Breast epithelium (tissue), 4 donors: ENCODE measurements at places on chromosomes 7 and 10. TPM values are rescaled to one million over a fixed set of nuclear protein-coding genes. Genes with fewer than 3 reads are reported as not detected.

FFAR4 gene
- total RNA-seq, result 0.33 TPM

NEUROD6 gene
- not detected for total RNA-seq

MAT1A gene
- not detected for total RNA-seq

DNA sequence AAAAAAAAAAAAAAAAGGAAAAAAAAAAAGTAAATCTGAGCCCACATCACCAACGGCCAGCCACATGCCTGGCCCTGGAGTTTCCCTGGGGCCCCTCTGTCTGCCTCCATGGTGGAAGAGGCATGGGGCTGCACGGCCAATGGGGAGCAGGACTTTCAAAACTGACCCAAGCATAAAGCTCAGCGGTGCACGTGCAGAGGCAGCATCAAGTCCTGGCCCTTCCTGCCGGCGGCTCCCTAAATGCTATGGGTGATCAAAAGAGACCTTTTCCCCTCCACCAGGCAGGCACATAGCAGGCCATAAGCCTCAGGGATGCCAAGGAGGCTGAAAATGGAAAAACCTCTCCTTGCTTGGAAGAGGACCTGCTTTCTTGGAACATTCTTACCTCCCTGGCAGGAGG is 94.3 kb downstream of the OAT start:
- DNase-seq, result no peak

DNA sequence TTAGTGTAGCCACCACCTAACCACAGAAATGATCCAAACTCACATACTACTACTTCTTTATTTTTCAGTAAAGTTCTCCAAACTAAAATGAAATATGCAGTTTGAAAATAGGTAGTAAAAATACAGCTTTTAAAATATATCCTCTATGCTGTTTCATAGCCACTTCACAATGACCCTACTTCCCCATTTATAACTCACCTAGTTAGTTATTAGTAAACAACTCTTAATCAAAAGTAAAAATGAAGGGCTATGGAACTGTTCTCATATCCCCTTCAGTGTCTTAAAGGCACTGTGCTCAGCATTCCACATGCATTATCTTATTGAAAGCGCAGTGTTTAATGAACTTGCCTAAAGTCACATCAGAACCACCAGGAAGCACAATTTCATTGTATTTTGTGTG is 43.5 kb downstream of the KMT2C start:
- no peak for DNase-seq

DNA sequence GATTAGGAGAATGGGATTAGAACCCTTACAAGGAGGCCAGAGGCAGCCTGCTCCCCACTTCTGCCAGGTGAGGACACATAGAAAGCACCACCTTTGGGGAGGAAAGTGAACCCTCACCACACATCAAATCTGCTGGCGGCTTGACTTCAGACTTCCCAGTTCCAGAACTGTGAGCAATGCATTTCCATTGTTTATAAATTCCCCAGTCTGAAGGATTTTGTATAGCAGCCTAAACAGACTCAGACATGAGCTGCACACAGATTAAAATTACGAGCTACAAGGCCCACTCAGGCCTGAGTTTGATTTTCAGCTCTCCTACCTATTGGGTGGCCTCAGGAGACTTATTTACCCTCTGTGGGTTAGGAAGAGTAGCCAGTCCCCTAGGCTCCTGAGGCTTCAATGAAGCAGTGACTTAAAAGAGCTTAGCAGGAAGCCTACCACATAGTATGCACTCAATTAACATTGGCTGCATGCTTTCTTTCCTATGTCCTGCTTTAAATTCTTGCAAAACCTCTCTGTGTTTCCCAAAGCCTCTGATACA is 350.7 kb upstream of the ZMIZ1 start:
- DNase-seq, result no peak

SPDYE2B gene
- total RNA-seq, result not detected

SLC29A4 gene
- total RNA-seq, result 13.8 TPM

- no peak for DNase-seq
Observed at GRCh38 chr7:134818613-134819345, 39.3 kb downstream of the CALD1 start.

DPY19L1 gene
- 17.4 TPM for total RNA-seq

SLC13A1 gene
- total RNA-seq, result not detected

GRCh38 chr10:126052171-126052570 is 155.8 kb downstream of the FANK1 start:
- no peak for DNase-seq

CCDC172 gene
- not detected for total RNA-seq

ABCB4 gene
- 1.3 TPM for total RNA-seq

DNA sequence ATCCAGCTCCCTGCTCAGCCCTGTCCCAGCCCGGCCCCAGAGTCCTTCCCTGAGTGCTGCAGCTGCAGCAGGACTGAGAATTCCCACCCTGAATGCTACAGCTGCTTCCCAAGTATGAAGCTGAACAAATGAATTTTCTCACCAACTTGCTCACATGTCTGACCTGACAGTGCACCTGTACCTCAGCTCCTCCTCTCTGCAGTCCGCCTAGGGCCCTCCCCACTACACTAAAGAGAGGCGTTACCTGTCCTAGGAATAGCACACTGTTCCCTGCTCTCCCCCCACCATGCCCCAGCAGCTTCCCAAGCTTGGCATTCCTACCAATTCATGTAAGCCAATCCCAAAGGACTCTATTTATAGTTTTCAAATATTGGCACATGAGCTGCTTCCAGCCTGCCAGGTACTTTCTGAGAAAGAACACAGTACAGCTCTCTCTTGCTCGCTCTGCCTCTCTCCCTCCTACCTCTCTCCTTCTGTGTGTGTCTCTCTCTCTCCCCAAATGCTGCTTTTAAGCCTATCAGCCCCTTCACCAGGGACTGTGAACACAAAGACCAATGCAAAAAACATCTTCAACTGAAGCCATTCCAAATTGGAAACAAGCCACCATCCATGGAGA is 400.1 kb downstream of the TNS3 start:
- no peak for DNase-seq
